Esophagus mucosa (tissue), 1 donor: ENCODE measurements at places on chromosomes 13 and 19.
A peak's percentile ranks its signal among the peaks of the same experiment; 100 is the strongest.

GRCh38 chr19:33054623-33055022 lies 10.1 kb downstream of the RHPN2 start:
- ATAC-seq = peak; percentile 94

DNA sequence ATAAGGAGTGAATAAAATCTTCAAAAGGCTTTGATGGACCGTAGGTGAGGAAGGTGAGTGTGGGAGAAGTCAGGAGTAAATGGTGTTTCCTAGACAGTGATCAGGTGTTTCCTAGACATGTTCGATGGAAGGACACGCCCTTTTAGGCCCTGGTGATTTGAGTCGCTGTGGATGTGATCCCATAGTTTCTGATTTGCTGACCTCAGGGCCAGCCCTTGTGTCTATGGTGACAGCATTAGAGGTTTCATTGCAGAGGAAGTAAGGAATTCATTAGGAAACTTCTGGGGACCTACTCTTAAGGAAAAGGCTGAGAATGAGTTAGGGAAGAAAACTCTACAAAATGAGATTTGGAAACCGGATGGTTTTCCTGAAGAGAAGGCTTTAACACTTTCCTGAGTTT lies 31.5 kb upstream of the RNF113B start:
- no peak for ATAC-seq

- no peak for ATAC-seq
Measured at GRCh38 chr13:98307463-98308085, 130.5 kb upstream of the RNF113B start.

- no peak for ATAC-seq
Measured at GRCh38 chr19:11418549-11419506, at the start of gene RGL3. Gene RGL3 (minus strand): TSS chr19:11419314. CDS start chr19:11419278, 36 bp downstream.

DNA sequence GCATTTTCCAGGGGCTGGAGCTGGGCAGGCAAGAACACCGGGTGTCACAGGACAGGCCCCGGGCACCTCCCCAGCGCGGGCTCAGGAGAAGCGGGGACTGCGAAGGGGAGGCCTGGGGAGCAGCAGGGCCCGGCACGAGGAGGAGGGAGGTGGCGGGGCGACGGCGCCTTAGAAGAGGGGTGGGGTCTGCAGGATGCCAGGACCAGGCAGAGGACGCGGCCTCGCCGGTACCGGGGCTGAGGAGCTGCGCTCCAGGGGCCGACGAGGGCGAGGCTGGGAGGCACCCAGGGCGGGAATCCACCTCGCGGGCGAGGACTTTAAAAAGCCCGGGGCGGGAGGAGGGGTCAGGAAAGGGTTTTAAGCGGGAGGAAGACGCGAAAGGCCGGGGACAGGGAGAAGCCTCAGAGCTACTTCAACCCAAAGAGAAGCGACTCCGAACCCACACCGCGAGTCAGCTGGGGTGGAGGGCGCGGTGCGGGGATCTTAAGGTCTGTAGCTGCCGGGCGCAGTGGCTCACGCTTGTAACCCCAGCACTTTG lies 665 bp downstream of the ZNF347 start:
- ATAC-seq = peak; percentile 26

GRCh38 chr19:29770648-29771047 lies 41.1 kb upstream of the CCNE1 start:
- ATAC-seq = no peak

DNA sequence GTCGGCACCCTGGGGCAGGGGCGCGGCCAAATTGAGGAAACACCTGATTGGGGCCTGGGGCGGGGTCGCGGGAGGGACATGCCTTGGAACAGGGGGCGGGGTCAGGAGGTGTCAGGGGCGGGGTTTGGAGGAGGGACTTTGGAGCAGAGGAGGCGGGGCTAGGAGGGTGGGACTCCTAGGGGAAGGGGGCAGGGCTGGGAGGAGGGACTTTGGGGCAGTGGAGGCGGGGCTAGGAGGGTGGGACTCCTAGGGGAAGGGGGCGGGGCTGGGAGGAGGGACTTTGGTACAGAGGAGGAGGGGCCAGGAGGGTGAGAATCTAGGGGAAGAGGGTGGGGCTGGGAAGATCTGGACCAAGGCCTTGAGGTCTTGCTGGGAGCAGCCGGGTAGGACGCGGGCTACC lies 21.9 kb downstream of the GRIN2D start:
- peak; percentile 83 for ATAC-seq

GRCh38 chr19:694481-695351 lies 536 bp downstream of the PRSS57 start:
- peak; percentile 32 for ATAC-seq

DNA sequence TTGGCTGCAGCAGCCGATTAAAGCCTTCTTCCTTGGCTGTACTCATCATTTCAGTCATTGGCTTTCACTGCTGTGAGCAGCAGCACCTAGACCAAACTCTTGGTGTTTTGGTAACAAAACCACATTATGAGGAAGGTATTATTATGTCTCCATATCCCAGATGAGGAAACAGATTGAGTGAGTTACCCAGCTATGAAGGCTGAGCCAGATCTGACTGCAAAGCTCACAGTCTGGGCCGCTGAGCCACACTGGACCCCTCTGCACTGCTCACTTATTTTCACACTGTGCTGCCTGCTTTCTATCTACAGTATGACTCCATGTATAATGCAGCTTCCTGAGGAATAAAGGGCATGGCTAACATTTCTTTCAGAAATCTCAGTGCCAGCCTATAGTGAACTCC lies 24.5 kb downstream of the CRYL1 start:
- no peak for ATAC-seq

DNA sequence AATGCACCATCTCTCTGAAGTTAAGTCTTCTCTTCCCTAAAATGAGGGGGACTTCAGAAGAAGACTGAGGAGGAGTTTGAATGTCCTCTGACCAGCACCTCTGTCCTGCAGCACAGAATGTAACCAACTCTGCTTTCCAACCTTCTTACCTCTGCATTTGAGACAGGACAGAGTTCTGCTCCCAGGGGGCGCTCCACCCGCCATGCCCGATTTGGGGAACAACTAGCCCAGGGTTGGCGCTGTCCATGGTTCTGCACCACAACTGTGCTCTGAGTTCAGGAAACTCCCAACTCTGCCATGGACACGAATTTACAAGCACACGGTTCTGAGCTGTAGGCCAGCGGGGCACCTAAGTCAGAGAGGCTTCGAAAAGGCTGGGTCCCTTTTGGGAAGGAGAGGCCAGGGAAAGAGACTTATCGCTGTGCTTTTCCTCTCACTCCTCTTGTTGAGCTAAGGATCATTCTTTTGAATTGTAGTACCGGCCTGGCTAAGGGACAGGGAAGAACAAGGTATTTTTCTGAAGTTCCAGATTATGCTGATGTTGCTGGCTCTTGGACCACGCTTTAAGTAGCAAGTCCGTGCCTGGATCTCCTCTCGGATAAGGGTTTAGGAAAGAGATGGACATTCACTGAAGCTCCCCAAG lies 22.2 kb downstream of the SIGLEC5 start:
- ATAC-seq = peak; percentile 78

DNA sequence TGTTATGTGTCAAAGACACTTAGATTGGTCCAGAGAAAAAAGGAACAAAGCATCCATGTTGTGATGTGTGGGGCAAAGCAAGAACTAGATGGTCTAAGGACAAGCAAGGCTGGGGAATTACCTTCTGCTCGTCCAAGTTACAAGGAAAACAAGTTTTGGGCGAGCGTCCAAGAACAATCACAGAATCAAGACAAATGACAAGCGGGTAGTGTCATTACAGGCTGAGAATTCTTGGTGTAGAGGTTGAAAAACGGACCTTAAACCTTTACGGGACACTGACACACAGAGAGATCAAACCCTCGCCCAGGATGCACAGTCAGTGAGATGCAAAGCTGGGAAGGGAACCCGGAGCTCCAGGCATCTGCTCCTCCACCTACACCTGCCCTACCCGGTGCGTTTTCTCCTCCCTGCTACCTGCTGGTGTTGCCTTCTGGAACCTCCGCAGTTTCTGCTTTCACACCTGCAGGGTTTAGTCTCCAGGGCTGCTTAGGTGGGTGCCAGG lies 515 bp upstream of the ZNF324B start:
- peak; percentile 34 for ATAC-seq

- no peak for ATAC-seq
Measured at GRCh38 chr19:28465371-28466086, 747.4 kb downstream of the UQCRFS1 start.

DNA sequence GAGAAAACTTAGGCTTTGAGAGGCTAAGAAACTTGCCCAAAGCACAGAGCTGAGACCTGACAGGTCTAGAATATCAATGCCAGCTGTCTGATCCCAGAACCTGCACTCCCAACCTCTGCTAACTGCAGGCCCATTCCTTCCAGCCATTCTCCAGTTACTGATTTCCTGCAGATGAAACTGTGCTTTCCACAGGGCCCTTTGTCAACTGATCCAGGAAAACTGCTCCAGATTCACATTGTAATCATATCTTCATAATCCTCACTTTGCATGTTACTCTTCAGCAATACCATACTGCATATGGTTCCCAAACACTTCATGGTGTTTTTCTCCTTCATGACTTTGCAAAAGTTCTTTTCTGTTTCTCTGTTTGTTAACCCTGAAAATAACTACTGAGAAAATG lies 100.6 kb downstream of the RAP2A start:
- no peak for ATAC-seq

GRCh38 chr13:33217256-33217655 lies 68.3 kb downstream of the STARD13 start:
- peak; percentile 56 for ATAC-seq

DNA sequence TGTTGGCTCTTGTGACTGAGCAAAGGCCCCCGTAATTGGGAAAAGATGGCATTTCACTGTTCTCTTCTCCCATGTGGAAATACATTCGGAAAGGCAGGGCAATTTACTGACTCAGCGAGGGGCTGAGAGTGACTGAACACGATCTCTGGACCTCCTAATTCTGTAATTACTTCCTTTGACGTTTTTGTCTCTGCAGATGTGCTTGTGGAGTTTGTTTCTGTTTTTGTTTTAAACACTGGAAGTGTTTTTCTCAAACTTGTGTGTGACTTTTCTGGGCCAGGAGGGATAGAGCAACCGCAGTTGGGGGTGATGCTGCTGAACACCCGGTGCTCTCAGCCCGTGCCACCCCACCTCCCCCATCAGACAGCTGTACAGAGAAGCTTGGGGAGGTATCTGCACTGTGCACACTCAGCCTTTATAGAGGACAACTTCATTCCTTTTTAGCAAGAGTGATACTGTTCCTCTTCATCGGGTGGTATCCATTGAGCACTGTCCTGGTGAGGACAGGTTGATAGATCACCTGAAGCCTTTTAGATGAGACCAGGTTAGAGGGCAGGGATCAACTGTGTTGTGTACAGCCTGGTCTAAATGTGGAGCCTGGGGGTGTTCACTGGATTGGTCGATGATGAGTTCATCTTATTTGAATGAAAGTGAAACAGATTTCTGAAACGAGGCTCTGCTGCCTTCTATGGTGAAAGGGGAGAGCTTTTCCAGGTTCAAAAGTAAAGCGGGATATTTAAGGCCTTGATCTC lies 117.4 kb downstream of the ESD start:
- ATAC-seq = peak; percentile 35

GRCh38 chr13:45778882-45779281 lies 72.7 kb downstream of the SIAH3 start:
- ATAC-seq = no peak

DNA sequence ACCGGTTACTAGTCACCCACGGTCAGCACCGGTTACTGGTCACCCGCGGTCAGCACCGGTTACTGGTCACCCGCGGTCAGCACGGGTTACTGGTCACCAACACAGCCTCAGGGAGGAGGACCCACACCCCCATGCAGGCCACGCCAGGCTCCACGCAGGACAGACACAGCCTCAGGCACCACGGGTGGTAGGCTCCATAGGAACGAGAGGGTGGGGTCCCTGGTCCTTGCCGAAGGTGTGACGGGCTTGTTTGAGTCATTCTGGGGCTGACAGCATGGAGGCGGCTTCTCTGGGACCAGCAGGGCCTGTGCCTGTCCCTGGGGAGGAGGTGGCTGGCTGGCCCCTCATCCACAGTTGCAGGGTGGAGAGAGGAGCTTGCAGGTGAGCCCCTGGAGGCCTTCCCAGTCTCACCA lies 122.8 kb upstream of the SOX1 start:
- peak; percentile 18 for ATAC-seq

DNA sequence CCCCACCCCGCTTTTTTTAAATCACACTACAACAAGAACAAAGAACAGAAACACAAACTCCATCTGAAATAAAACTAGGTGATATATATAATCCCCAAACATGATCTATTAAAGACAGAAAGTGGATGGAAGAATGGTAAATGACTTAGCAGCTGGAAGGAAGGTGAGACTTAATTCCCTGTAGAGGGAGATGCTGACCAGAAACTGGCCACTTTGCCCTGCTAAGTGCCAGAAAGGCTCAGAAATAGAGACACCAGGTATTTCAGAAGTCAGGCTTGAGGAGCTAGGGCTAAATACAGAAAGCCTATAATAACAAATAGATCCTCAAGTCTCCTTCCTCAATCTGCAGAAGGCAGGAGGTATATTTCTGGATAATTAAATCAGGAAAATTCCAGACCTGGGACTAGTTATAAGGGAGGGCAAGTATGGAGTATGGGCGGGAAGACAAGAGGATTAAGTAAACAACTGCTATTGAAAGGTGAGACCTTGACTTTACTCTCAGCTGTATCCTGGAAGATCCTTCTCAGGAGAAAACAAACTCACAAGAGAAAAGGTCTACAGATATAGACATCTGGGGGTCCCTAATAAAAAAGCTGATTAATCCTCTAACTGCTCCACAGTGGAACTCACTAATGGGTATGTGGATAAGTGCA lies 32.2 kb downstream of the MTRF1 start:
- ATAC-seq = no peak

DNA sequence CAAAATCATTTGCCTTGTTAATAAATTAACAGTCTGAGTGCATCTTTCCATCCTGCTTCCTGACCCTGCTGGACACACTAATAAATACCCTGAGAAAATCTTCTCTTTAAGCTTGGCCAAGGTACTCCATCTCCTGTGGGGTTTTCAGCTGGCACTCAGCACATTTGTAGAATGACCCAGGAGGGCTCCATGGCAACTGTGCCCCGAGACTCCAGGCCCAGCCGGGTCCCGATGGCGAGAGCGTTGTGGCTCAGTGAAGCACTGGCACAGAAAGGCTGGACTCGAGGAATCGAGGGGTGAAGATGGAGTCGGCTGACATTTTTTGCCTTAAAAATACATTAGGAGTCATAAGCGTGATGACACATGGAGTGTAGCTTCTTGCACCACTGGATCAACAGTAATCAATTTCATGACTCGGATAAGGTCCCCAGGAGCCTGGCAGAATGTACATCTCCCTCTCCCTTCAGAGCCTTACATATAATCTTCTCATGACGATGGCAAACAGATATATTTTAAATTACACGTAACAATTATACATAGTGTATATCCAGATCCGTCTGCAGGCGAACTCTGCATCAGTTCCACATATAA lies 85.4 kb downstream of the SLC7A1 start:
- no peak for ATAC-seq

- ATAC-seq = no peak
Measured at GRCh38 chr13:75985132-75985531, 349.0 kb downstream of the LMO7 start.

DNA sequence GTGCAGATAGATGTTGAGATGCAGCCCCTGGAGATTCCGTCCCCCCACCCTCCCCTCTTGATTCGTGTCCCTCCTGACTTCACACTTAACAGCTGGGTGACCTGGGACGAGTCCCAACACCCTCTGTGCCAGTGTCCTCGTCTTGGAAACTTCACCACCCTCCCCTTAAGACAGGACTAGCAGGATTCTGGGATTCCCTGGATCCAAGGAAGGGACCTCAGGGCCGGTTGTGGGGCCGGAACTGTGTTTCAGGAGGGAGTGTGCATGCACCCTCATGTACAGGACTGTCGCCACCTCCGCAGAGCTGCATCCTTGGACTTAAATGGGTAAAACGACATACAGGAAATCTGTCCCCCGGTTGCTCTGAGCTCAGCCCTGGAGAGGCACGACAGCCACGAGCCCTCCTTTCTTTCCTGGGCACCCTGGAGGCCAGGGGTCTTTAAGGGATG lies 990 bp downstream of the MYO9B start:
- ATAC-seq = no peak

- ATAC-seq = peak; percentile 23
Measured at GRCh38 chr19:48826606-48827020, 9.7 kb downstream of the HSD17B14 start.
